ENCODE measurements at places on chromosomes 7 and 10. TPM values are rescaled to one million over a fixed set of nuclear protein-coding genes. Genes with fewer than 3 reads are reported as not detected.

GRCh38 chr10:2145926-2146478 lies 408.7 kb upstream of the ADARB2 start:
- DNase-seq = no peak

DNA sequence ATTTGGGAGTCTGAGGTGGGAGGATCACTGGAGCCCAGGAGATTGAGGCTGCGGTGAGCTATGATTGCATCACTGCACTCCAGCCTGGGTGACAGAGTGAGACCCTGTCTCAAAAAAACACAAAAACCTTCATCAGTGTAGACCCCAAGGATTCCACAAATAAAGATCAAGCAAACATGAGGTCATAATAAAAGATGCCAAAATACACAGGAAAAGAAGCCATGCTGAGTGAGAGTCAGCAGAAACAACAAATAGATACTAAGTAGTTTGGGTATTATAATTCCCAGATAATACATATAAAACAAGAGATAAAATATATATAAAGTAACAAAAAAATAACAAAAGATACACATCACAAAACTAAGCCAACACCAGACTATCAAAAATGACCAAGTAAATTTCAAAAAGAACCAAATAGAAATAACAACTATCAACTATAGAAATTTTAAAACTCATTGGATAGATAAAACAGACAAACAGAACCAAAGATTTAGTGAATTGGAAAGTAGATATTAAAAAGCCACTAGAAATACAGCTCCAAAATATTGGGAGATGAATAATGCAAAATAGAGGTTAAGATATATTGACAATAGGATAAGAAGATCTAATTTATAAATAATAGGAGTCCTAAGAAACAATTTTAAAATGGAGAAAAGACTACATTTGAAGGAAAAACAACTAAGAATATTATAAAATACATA lies 48.9 kb upstream of the FHIP2A start:
- DNase-seq = no peak

GRCh38 chr7:105655500-105656380 lies 74.4 kb upstream of the EFCAB10 start:
- DNase-seq = no peak

Gene STEAP1
- polyA plus RNA-seq = not detected

- DNase-seq = no peak
Measured at GRCh38 chr10:110059925-110060324, 52.1 kb downstream of the ADD3 start.
